ENCODE measurements at places on chromosomes 1 and 21. TPM values are rescaled to one million over a fixed set of nuclear protein-coding genes. Genes with fewer than 3 reads are reported as not detected.

Gene DOP1B
- 6.1 TPM for total RNA-seq

Gene OVAAL
- total RNA-seq: not detected

Gene FAM72B
- total RNA-seq: 4.0 TPM

Gene ANKRD34A
- 0.32 TPM for total RNA-seq

Gene ZBTB8B
- total RNA-seq: under 0.01 TPM

Gene ATXN7L2
- total RNA-seq: 1.9 TPM

Gene NHLH1
- total RNA-seq: not detected

Gene SLC6A17
- total RNA-seq: not detected

Gene GRHL3
- not detected for total RNA-seq

Gene PLEKHG5
- total RNA-seq: 26.4 TPM

Gene DPT
- total RNA-seq: not detected

Gene TRIM67
- total RNA-seq: not detected

Gene TAF12
- 39.8 TPM for total RNA-seq

Gene CFHR5
- not detected for total RNA-seq

Gene GIPC2
- total RNA-seq: 29.3 TPM

Gene IL20
- not detected for total RNA-seq

Gene C8B
- not detected for total RNA-seq

Gene SLC22A15
- under 0.01 TPM for total RNA-seq

Gene CDK18
- total RNA-seq: 0.46 TPM

Gene HSPB7
- total RNA-seq: not detected

Gene S100A12
- total RNA-seq: not detected

Gene GBP2
- total RNA-seq: 57.6 TPM

Gene CCDC30
- 0.32 TPM for total RNA-seq

Gene GNAT2
- not detected for total RNA-seq

Gene DDR2
- 16.7 TPM for total RNA-seq

Gene CHD1L
- 48.4 TPM for total RNA-seq

Gene CFAP141
- not detected for total RNA-seq

Gene IVL
- not detected for total RNA-seq

Gene CYP4A11
- not detected for total RNA-seq

Gene FAM163A
- total RNA-seq: under 0.01 TPM

Gene SOD1
- total RNA-seq: 302 TPM

Gene MYBPH
- not detected for total RNA-seq

Gene S100A1
- total RNA-seq: not detected

Gene CD34
- 5.8 TPM for total RNA-seq

Gene SPATA45
- not detected for total RNA-seq

Gene PPIAL4G
- not detected for total RNA-seq

Gene ERRFI1
- 27.3 TPM for total RNA-seq

Gene PTPN22
- 5.2 TPM for total RNA-seq

Gene SGIP1
- 49.2 TPM for total RNA-seq

Gene RIPK4
- not detected for total RNA-seq

Gene GPR3
- total RNA-seq: 0.46 TPM

Gene KMO
- total RNA-seq: not detected

Gene OPTC
- not detected for total RNA-seq

Gene LAX1
- under 0.01 TPM for total RNA-seq

Gene HES3
- total RNA-seq: not detected

Gene FCRL2
- total RNA-seq: not detected

Gene MLLT11
- 5.8 TPM for total RNA-seq

Gene FMO3
- not detected for total RNA-seq

Gene SYDE2
- total RNA-seq: 5.8 TPM

Gene C1orf87
- total RNA-seq: not detected

Gene CFAP74
- not detected for total RNA-seq

Gene SPRR3
- not detected for total RNA-seq

Gene UBASH3A
- not detected for total RNA-seq
